ENCODE measurements at places on chromosomes 12 and 14. TPM values are rescaled to one million over a fixed set of nuclear protein-coding genes. Genes with fewer than 3 reads are reported as not detected.
A peak's percentile ranks its signal among the peaks of the same experiment; 100 is the strongest.

RPS26 gene
- total RNA-seq, result 70.2 TPM

TAS2R43 gene
- total RNA-seq, result not detected

GRCh38 chr12:45458854-45459807, 243.2 kb downstream of the ANO6 start:
- no peak for DNase-seq

- no peak for DNase-seq
Observed at GRCh38 chr14:24325963-24326362, 8.9 kb downstream of the ADCY4 start.

DNA sequence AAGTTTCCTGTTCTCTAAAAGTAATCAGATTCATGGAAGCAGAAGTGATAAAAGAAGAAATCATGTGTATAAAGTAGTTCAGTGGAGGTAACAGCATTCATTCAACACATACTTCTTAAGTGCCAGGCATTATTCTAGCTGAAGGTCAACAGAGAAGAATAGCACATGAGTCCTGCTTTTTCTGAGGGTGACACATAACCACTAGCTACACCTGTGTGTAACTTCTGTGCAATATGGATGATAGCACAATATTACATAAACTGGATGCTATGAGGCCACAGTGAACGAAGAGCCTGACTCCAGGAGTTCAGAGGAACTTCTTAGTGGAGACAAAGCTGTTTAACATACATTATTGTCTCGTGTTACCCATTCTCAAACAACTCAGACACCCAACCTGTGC, 114.3 kb upstream of the PCED1B start:
- DNase-seq, result no peak

DNA sequence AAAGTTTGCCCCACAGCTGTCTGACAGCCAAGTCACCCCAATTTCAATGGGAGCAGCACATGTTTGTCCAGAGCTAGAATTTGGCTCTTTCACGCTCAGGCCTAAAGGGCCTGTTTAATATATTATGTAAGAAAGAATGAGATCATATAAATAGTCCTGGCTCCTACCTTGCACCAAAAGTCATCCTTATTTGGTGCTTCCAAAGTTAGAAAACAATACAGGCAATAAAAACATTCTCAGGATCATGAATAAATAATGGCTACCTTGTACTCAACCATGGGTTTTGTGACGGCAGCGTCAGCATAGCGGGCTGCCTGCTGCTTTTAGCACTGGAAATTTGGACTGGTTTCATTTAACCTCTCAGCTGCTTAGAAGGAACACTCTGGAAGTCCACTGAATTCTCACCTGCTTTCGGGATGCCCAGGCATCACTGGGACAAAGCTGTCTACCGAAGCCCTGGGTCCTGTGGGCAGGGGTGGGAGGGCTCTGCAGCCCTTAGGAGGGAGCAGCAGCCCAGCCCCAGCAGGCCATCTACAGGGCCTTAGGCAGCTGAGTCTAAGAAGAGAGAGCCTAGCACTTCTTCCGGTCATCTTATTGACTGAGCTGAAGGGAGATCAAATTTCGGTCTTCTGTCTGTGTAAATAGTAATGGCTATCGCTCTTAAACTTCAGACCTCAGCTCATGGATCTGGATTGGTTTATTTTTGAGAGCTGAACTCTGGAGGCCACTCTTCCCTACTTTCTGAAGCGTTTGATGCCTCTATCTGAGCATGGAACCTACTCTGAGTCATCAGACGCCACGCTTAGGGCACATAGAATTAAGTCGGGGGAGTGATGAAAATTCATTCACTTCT, 106.5 kb downstream of the SAMD4A start:
- no peak for DNase-seq

DNA sequence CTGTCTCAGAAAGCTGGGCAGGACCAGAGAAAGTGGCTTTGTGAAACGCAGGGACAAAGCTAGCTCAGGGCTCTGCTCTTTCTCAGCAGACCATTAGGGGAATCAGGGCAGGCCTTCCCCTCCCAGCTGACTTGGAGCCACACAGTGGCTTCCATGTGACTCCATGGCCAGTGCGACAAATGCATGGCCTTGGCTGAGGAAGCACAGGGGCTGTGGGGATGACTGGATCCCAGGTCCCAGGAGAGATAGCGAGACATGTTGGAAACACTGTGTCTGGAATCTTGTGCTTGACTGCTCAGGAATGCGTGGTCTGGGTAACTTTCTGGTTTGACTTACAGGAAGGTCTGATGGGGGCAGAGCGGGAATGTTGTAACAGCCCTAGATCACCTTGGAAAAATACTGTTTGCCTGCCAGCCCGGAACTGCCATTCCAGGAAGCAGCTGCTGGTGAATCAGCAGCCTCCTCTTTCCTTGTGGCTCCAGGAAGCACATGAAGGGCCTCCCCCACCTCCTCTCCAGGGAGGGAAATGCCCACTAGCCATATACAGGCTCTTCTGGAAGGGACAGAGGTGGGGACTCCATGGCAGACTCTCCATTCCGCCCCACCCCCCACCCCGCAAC, 133.5 kb upstream of the HIF1A start:
- peak; percentile 82 for DNase-seq

GRCh38 chr12:74285773-74286172, 251.9 kb upstream of the ATXN7L3B start:
- DNase-seq, result no peak

- no peak for DNase-seq
Observed at GRCh38 chr14:92759300-92759678, 10.9 kb upstream of the LGMN start.

DNA sequence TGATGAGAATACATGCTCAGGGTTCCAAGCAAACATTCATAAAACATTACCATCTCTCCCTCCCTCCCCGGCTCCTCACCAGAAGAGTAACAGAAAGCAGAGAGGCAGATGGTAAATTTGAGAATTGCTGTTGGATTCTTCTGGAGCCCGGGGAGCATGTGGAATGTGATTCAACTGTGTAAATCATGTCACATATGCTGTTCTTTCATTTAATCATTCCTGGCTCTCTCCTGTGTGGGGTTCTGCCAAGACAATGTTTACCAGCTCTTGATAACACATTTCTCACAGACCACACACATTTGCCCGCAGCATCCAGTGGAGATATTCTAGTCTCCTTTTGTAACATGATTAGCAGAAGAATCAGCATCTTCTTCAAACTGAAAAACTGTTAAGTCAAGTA, 23.4 kb upstream of the NR2C1 start:
- DNase-seq, result no peak

DNA sequence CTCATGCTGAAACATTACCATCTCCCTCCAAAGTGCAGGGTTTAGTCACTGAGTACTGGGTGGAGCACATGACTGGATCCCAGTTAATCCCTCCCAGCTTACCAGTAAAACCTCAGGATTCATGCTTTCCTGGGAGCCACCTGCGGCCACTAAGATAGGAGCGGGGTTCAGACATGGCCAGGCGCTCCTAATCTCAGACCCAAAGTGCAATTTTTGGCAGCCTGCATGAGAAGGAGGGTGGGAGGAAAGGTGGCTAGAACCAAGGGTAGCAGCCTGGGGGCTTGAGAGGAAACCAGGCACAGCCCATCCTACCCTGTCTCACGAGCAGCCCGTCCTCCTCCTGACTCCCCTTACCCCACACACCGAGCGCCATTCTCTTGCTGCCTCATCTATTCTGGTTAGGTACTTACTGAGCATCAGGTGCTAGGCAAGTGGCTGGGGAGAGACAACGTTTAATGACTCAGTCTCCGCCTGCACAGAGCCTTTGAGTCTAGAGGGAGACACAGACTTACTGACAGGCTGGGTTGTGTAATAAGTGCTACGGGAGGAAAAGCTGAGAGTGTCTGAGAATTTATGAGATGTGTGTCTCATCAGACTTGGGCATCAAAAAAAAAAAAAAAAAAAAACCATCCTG, 9.9 kb downstream of the GPRC5A start:
- DNase-seq, result no peak
